Smooth muscle cell of the brain vasculature (primary cell): ENCODE measurements at places on chromosomes 12 and 14.

- DNase-seq: no peak
These were observed 15.2 kb downstream of the DAD1 start for GRCh38 chr14:22573804-22574203.

DNA sequence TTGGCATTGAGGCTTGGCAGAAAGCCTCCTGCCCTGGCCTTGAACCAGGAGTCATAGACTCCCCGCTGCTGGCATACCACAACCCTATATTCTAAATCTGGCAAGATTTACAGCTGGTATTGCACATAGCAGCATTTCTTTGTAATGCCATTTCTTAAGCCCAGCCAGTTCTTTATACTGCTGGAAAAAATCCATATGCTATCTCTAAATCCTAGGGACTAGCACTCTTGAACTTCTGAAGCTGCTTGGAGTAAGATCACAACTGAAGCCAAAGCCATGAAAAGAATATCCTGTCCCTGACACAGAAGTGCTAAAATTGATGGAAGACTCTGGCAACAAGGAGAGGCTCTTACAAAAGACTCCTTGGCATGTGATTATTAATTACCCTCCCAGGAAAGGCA, 89.3 kb downstream of the KCNC2 start:
- DNase-seq: no peak

- no peak for DNase-seq
These were observed 132.8 kb downstream of the VRK1 start for GRCh38 chr14:96929950-96930349.

DNA sequence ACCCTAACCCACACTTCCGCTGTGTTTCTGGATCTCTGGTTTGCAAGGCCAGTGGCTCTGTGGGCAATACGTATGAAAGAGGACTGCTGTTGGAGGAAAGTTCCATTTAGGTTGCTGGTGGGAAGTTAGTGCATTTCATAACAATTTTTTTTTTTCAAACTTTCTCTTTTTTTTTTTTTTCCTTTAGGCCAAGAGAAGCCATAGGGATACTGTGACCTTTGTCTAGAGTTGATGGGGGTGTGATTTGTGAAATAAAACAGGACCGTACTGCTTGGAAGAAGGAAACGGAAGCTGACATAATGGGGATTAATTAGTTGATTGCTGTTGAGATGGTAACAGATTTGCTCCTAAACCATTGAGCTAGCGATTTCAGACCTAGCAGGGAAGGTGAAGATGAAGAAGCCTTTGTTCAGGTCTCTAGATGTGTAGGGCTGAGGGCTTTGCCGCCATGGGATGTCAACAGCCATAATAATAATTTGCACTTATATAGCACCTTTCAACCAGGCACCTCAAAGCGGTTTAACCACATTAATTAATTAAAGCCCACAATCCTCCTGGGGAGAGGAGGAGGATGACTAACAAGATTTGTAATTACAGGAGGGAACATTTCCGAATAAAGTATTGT, 315.3 kb downstream of the ZFP36L1 start:
- DNase-seq: no peak

- no peak for DNase-seq
These were observed 506.4 kb downstream of the MED13L start for GRCh38 chr12:115771065-115771464.

DNA sequence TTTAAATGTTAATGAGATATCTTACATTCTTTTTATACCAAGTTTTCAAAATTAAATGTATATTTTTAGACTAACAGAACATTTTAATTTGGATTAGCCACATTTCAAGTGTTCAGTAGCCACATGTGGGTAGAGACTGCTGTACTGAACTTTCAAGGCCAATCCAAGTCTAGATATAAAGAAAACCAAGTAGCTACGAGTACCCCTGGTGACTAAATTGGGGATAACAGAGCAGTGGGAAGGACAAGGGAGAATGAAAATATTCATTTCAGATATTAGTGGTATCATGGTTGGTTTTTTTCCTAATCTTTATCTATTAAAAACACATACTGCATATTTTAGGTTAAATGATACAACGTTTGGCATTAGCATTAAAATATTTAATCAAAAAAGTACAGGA, 69.4 kb upstream of the RHOJ start:
- no peak for DNase-seq

- DNase-seq: peak; percentile 88
These were observed 16.3 kb downstream of the DYNC1H1 start for GRCh38 chr14:101980700-101981099.

DNA sequence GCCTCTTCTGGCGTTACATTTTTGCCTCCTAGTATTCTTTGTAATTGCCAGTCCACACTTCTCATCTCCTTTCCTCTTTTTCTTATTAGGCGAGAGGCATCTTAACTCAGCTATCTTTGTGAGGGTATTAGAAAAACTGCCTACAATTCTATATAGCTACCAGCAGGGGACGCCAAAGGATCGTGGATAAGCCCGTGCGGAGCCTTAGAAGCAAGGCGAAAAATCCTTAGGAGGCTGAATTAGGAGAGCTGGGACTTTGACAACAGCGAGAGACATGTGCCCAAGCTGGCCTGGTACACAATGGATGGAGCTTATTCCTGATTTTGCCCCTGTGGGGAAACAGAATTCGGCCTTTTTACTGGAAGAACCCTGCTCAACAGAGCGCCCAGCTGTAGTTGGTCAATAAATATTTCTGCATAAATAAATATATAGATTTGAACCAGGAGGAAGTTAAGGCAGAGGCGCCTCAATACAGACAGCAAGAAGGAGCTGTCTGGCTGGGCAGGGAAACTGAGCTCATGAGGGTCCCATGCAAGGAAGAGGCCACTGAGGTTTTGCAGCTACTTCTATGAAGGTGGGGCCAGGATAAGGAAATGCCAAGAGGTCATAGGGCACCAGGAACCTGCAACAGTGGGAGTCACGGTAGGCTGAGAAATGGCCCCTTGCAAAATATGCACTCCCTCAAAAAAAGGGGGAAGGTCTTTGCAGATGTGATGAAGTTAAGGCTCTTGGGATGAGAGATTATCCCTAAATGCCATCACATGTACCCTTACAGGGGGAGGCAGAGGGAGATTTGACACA, 14.6 kb upstream of the RBM19 start:
- DNase-seq: peak; percentile 57

DNA sequence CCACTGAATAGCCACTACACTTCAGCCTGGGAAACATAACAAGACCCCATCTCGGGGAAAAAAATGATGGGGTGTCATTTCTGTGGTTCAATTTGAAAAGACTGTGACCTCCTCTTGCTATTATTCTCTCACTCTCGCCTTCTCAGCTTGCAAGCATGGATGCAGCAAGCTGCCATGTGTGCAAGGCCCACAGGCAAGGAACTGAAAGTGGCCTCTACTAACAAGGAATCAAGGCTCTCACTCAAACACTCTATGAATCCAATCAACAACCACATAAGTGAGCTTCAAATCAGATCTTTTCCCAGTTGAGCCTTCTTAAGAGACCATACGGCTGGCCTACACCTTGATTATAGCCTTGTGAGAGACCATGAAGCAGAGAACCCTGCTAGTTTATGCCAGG, 17.9 kb upstream of the DHRS7 start:
- DNase-seq: no peak

DNA sequence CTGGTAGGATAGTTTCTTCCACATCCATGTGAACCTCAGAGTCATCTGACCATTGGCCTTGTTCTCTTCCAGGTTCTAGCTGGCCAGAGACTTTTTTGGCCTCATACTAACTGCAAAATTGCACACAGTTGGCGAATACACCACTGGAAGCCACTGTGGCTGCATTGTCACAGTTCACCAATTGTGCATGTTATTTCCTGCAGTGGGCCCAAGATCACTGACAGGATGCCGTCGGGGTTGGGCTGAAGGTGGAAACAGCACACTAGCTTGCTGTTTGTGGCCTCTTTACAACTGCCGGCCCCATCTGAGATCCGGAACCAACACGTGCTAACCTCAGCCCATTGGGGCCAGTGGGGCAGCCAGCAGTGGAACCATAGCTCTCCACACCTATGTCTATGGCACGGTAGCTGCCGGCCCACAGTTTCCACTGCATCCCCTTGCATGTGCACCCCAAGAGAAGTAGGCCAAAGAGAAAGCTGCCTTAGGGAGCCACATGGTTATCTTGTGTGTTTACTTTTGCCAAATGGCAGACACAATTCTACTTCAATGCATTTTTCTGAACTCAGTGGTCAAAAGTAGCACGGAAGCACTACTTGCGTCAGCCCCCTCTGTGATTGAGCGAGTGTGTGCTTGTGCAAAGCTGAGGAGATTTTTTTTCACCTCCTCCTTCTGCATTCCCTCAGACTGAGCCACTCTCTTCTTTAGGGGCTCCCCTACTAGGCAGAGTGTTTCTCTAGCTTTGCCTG, 464.0 kb downstream of the RAD51B start:
- no peak for DNase-seq

- no peak for DNase-seq
These were observed 120.6 kb downstream of the TGFB3 start for GRCh38 chr14:75861161-75861621.

- DNase-seq: no peak
These were observed 15.0 kb downstream of the WSCD2 start for GRCh38 chr12:108144080-108144479.

- no peak for DNase-seq
These were observed 133.4 kb downstream of the RFLNA start for GRCh38 chr12:124428136-124428791.

DNA sequence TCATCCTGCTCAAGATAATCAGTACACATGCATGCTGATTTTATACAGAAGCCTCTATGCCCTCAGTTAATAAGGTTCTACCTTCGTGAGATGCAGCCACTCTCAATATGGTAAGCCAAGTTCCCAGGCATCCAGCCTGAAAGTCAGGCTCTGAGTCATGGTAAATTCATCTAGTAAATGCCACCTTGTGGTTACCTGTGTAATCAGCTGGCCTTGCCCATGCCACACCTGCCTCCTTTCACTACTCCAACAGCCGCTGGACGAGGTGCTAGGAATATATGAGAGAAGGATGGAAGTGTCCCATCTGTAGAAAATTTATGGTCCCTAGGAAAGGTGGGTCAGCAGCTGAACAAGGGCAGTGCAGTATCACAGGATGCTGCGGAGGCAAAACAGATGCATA, 207.3 kb downstream of the SSPN start:
- no peak for DNase-seq

GRCh38 chr12:123395236-123395635, 11.3 kb downstream of the KMT5A start:
- no peak for DNase-seq

GRCh38 chr14:93108105-93108504, 7.6 kb downstream of the ITPK1 start:
- DNase-seq: no peak

GRCh38 chr14:103522649-103523574, at the start of gene CKB:
Gene CKB (minus strand): TSS chr14:103522830. CDS start chr14:103522493, 337 bp downstream.
- DNase-seq: no peak
